ENCODE measurements at places on chromosomes 5 and 9.

DNA sequence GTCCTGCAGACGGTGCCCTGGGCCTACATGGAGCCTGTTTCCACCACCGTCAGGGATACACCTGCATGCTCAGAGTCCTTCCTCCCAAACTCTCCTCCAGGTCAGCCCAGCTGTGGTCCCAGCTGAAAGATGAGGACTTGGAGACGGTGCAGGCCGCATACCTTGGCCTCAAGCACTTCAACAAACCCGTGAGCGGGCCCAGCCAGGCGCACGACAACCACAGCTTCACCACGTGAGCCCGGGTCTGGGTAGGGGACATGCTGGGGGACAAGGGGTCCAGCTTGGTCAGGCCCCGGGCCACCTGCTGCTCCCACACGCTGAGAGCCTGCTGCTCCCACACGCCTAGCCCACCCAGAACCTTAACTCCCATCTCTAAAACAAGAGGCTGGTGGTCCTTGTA lies 16.6 kb upstream of the CARD19 start:
- DNase-seq = no peak

DNA sequence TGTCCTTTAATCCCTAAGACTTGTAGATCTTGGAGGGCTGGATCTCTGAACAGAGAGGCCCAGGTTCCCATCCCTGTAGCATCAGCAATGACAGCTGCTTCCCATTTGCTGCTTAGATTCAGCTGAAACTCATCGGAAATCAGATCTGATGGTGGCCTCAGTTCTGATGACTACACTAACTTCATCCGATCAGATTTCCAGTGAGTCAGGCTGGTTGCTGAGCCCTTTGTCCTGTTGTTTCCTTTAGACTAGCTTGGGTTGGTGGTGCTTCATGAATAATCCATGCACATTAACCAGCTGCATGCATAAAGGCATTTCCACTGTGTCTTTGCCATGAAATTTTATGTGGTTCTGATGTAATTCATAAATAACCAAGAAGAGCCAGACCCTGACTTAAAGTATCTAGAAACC lies 195.2 kb upstream of the TUT7 start:
- no peak for DNase-seq

DNA sequence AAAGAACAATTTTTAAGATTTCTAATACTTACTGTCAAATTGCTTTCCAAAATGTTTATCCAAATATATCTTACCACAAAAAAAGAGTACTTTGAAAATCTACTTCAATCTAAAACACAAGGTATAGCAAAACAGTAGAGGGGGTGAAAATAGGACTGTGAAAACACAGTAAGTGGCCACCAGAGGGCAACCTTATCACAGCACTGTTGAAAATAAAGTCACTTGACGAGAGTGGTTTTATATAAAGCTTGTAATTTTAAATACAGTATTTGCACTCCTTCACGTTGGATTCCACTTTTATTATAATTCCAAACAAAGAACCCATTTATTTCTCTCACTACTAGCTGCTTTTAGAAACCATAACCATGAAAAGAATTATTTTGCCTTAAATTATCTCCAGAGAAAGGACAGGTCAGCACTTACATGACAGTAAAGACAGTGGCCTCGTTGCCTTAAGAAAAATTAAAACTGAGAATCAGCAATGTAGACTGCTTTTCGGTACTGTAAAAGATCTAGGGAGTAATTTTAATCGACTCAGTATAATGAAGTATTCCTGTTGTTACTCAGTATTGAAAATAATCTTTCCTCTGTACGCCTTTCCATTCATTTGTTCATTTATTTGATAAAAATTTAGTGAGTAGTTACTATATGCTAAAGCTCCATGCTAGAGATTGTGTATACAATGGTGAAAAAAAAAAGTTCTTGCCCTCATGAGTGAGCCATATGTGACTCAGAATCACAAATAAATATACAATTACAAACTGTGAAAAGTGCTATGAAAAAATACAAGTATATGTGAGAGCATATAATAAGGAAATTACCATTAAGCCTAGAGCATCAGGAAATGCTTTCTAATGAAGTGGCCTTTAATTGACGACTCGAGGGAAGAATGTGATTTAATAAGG lies 40.0 kb upstream of the CDK5RAP2 start:
- peak; percentile 32 for DNase-seq

GRCh38 chr5:108531367-108532128 lies 149.7 kb upstream of the FBXL17 start:
- DNase-seq = peak; percentile 23

- DNase-seq = no peak
Measured at GRCh38 chr9:101795147-101795546, 56.7 kb upstream of the GRIN3A start.

DNA sequence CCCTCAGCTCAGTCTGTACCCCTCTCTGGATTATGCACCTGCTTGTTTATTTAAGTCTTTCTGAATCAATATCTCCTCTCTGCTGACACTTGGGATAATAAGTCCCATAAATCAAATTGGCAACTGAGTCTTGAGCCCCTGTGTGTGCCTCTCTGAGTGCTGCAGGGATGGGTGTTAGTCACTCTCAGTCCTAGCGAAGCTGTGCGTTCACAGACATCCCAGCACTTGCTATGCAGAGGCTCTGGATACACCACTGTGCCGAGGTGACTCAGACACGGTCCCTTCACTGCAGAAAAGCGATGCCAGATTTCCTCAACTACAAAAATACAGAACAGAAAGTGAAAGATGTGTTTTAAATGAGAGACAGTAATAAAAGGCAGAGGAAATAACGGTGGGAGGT lies 4.1 kb upstream of the KCNMB1 start:
- DNase-seq = no peak

GRCh38 chr5:3694819-3695218 lies 99.2 kb downstream of the IRX1 start:
- DNase-seq = no peak

All from retinal pigment epithelial cell (primary cell).